ENCODE measurements at places on chromosomes 11 and 22.
A peak's percentile ranks its signal among the peaks of the same experiment; 100 is the strongest.

DNA sequence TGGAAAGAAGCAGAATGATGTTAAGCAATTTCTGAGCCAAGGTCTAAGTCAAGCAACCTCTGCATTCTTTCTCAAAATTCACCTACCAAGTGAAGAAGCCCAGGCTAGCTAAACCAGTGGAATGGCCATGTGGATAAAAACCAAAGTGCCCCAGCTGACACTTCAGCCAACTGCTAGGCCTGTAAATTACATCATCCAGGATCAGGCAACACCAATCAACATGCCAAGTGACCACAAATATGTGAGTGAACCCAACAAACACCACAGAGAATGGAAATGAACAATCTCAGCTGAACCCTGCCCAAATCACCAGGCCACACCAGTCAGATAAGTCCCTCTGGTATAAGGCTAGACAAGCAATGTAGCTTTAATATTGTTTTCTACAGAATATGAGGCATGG is 25.1 kb upstream of the FJX1 start:
- H3K36me3 ChIP-seq = no peaks in the 10 kb centered on the region
- H3K27me3 ChIP-seq = peaks cover 14% of the 10 kb centered on the region
- no peak for ATAC-seq
- no peaks in the 10 kb centered on the region for H3K4me1 ChIP-seq
- no peak overlapping the region for H3K4me3 ChIP-seq
- H3K27ac ChIP-seq = no peak overlapping the region

GRCh38 chr11:120649316-120649715 is 137.8 kb downstream of the GRIK4 start:
- no peaks in the 10 kb centered on the region for H3K4me1 ChIP-seq
- H3K27me3 ChIP-seq = peaks cover 37% of the 10 kb centered on the region
- H3K27ac ChIP-seq = no peak overlapping the region
- H3K36me3 ChIP-seq = no peaks in the 10 kb centered on the region
- no peak overlapping the region for H3K4me3 ChIP-seq

GRCh38 chr22:17264321-17265052 is 45.3 kb upstream of the ADA2 start:
- peak overlapping the region; percentile 69 for H3K27ac ChIP-seq
- no peak for ATAC-seq
- peaks cover 14% of the 10 kb centered on the region for H3K4me1 ChIP-seq
- H3K36me3 ChIP-seq = no peaks in the 10 kb centered on the region

- H3K4me1 ChIP-seq = no peaks in the 10 kb centered on the region
- no peaks in the 10 kb centered on the region for H3K27me3 ChIP-seq
- no peaks in the 10 kb centered on the region for H3K36me3 ChIP-seq
- no peak overlapping the region for H3K27ac ChIP-seq
- no peak for ATAC-seq
Observed at GRCh38 chr11:40340911-40341310, 1118.5 kb downstream of the LRRC4C start.

DNA sequence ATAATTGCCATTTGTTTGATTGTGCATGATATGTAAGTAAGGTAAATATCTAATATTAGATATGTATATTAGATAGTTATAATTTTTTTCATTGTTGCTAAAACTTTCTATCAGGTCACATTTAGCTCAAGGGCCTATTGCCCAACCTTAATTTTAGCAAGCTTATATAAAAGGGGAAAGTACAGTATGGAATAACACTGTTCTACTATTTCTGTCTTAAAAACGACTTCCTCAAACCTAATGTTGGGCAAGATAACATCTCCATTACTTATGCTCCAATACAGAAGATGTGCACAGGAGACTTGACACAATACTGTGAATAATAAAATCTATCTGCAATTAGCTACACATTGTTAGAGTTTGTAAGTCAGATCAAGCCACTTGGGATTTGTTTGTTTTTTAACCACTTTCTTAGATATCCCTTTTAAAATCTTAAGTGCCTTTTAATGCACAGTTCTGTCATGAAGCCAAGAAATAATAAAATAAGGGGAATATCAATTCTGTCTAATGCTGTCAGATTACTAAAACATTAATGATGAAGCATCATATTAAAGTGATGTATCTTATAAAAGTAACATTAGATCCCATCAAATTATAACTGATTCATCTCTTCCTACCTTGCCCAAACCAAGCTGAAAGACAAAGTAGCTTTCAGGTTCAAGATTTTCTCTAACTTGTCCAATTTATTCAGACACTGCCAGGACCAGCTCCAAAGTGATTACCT is 98.1 kb downstream of the SIK3 start:
- no peak for ATAC-seq
- H3K27ac ChIP-seq = no peak overlapping the region
- H3K27me3 ChIP-seq = no peaks in the 10 kb centered on the region

- no peaks in the 10 kb centered on the region for H3K27me3 ChIP-seq
- H3K36me3 ChIP-seq = no peaks in the 10 kb centered on the region
- no peaks in the 10 kb centered on the region for H3K4me1 ChIP-seq
- H3K27ac ChIP-seq = no peak overlapping the region
- H3K4me3 ChIP-seq = no peak overlapping the region
Observed at GRCh38 chr11:15705891-15706290, 591.2 kb downstream of the INSC start.

DNA sequence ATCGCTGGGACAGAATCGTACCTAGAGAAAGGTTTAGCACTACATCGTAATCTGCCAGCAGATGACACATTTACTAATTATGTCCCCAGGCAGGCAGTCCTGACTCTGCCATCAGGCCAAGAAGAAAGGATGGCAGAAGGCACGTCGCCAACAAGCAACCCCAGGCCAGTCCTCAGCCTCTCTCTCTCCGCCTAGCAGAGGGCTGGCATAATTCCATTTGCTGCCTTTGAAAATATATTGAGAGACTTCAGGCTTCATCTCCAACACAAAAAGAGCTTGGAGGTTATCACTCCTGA is 1517.0 kb downstream of the TBC1D22A start:
- no peaks in the 10 kb centered on the region for H3K4me1 ChIP-seq
- H3K4me3 ChIP-seq = no peak overlapping the region
- no peaks in the 10 kb centered on the region for H3K36me3 ChIP-seq
- no peak overlapping the region for H3K27ac ChIP-seq

DNA sequence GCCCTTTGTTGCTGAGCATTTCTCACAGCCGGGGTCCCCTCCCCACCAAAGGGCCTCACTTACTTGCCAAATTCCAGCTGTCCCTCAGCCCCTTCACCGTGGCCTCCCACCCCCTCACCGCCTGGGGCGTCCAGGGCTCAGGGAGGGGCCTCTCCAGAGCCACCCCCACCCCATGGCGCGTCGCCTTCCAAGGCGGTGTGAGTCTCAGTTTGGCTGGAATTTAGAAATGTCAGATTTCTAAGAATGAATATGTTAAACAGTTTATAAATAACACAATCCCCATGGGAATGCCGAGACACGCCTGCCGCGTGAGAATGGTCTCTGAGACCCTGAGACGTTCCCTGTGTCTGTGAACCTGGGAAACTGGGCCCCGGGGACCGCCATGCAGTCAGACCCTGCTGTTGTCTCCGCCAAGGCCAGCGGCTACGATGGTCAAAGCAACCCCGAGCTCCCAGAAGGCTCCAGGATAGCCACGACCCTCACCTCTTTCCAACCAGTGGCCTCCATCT is 28.9 kb downstream of the CELSR1 start:
- peaks cover 83% of the 10 kb centered on the region for H3K27me3 ChIP-seq
- ATAC-seq = no peak
- H3K4me3 ChIP-seq = no peak overlapping the region

DNA sequence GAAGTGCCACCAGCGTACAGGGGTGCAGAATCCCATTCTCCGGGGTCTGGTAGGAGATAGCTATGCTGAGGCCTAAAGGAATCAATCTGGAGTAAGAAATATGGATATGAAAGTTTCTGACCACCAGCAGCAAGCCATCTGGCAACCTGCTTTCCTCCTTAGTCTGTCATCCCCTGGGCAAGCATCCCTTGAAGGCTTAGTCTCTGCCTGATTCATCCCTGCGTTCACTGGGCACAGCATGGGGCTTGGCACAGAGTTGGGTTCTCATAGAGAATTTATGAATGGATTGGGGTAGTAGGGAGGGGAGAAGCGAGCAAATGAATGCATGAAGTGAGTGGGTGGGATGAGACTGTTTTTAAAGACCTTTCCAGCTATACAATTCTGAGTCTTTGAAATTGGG is 85.8 kb upstream of the NARS2 start:
- no peak overlapping the region for H3K27ac ChIP-seq
- no peak for ATAC-seq

GRCh38 chr11:60502221-60502775 is 9.7 kb downstream of the MS4A12 start:
- no peaks in the 10 kb centered on the region for H3K27me3 ChIP-seq
- ATAC-seq = peak; percentile 32
- H3K27ac ChIP-seq = peak overlapping the region; percentile 68
- H3K4me1 ChIP-seq = peaks cover 51% of the 10 kb centered on the region
- peak overlapping the region; percentile 35 for H3K4me3 ChIP-seq
- no peaks in the 10 kb centered on the region for H3K36me3 ChIP-seq

DNA sequence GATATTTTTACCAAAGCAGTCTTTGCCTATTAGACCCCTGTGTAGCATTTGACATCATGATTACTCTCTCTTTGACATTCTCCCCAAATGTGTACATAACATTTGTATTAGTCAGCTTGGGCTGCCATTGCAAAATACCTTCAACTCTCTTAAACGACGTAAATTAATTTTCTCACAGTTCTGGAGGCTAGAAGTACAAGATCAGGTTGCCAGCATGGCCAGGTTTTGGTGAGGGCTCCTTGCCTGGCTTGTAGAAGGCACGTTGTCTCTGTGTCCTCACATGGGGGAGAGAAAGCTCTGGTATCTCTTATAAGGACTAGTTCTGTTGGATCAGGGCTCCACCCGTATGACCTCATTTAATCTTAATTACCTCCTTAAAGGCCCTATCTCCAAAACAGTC is 12.3 kb upstream of the DLAT start:
- peaks cover 13% of the 10 kb centered on the region for H3K4me1 ChIP-seq
- H3K4me3 ChIP-seq = no peak overlapping the region
- H3K27ac ChIP-seq = no peak overlapping the region
- no peak for ATAC-seq

DNA sequence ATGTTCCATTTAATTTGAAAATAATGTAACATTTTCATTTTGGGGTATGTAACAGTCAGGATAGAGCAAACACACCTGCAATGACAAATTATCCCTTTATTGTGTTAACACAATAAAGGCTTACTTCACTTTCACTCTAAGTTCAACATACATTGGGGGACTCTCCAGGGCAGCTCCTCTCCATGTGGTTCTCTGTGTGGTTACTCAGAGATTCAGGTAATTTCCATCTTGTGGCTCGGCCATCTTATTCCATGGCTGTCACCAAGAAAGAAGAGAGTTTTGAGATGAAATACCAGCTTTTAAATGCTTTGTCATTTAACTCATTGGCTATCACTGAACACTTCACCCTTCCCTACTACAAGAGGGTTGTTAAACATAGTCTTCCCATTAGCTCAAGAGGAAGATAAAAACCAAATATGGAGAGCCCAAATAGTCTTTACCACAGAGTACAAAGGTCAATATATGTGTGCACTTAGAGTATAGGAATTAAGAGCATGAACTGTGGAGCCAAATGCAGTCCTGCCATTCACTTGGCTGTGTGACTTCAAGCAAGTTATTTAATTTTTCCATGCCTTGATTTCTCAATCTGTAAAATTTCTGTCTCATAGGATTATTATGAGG is 10.6 kb upstream of the TPH1 start:
- H3K36me3 ChIP-seq = peaks cover 12% of the 10 kb centered on the region
- no peaks in the 10 kb centered on the region for H3K27me3 ChIP-seq
- no peak overlapping the region for H3K4me3 ChIP-seq
- no peaks in the 10 kb centered on the region for H3K4me1 ChIP-seq
- no peak for ATAC-seq
- H3K27ac ChIP-seq = no peak overlapping the region

- H3K36me3 ChIP-seq = peaks cover 20% of the 10 kb centered on the region
- no peaks in the 10 kb centered on the region for H3K27me3 ChIP-seq
- no peak overlapping the region for H3K27ac ChIP-seq
- ATAC-seq = no peak
Observed at GRCh38 chr11:108912581-108912980, 247.7 kb downstream of the DDX10 start.

GRCh38 chr11:78828676-78829075 is 254.0 kb upstream of the NARS2 start:
- no peaks in the 10 kb centered on the region for H3K36me3 ChIP-seq
- no peak overlapping the region for H3K27ac ChIP-seq
- ATAC-seq = no peak
- peaks cover 7% of the 10 kb centered on the region for H3K27me3 ChIP-seq
- no peaks in the 10 kb centered on the region for H3K4me1 ChIP-seq
- no peak overlapping the region for H3K4me3 ChIP-seq

GRCh38 chr22:22144858-22145257 is 99.7 kb upstream of the VPREB1 start:
- H3K4me3 ChIP-seq = no peak overlapping the region
- no peaks in the 10 kb centered on the region for H3K27me3 ChIP-seq
- no peaks in the 10 kb centered on the region for H3K4me1 ChIP-seq
- no peak for ATAC-seq

- H3K27me3 ChIP-seq = peaks cover 11% of the 10 kb centered on the region
- no peak overlapping the region for H3K4me3 ChIP-seq
- H3K27ac ChIP-seq = no peak overlapping the region
- ATAC-seq = no peak
Observed at GRCh38 chr11:64022125-64022784, 13.5 kb upstream of the FLRT1 start.

- peaks cover 49% of the 10 kb centered on the region for H3K4me1 ChIP-seq
- H3K4me3 ChIP-seq = no peak overlapping the region
- H3K27me3 ChIP-seq = no peaks in the 10 kb centered on the region
- H3K36me3 ChIP-seq = no peaks in the 10 kb centered on the region
- ATAC-seq = no peak
Observed at GRCh38 chr11:34651551-34651950, 30.7 kb downstream of the EHF start.

GRCh38 chr22:39534591-39535356 is 2.2 kb upstream of the RPS19BP1 start:
- H3K27me3 ChIP-seq = no peaks in the 10 kb centered on the region
- no peak overlapping the region for H3K4me3 ChIP-seq
- H3K27ac ChIP-seq = no peak overlapping the region
- peaks cover 33% of the 10 kb centered on the region for H3K4me1 ChIP-seq

GRCh38 chr11:130001461-130002351 is 929 bp downstream of the PRDM10 start:
- H3K4me3 ChIP-seq = peak overlapping the region; percentile 99
- ATAC-seq = peak; percentile 28
- peaks cover 6% of the 10 kb centered on the region for H3K36me3 ChIP-seq
- H3K27me3 ChIP-seq = peaks cover 9% of the 10 kb centered on the region
- H3K27ac ChIP-seq = peak overlapping the region; percentile 100

- no peaks in the 10 kb centered on the region for H3K27me3 ChIP-seq
- peaks cover 87% of the 10 kb centered on the region for H3K36me3 ChIP-seq
- no peak overlapping the region for H3K4me3 ChIP-seq
- H3K27ac ChIP-seq = no peak overlapping the region
Observed at GRCh38 chr22:47074105-47074504, 311.7 kb downstream of the TBC1D22A start.

DNA sequence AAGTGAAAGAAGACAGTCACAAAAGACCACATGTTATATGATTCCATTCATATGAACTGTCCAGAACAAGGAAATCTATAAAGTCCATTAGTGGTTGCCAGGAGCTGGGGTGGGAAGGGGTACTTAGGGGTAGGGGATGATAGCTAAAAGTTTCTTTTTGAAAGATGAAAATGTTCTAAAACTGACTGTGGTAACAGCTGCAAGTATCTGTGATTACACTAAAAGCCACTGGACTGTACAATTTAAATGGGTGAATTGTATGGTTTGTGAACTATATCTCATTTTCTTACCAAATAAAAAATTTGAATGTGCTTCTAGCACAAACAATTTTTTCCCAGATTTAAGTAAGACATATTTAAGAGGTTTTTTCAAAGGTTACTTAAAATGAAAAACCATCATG is 22.1 kb downstream of the CHKA start:
- no peak overlapping the region for H3K4me3 ChIP-seq
- peak overlapping the region; percentile 64 for H3K27ac ChIP-seq
- peaks cover 11% of the 10 kb centered on the region for H3K36me3 ChIP-seq
- H3K4me1 ChIP-seq = peaks cover 42% of the 10 kb centered on the region
- no peak for ATAC-seq
- no peaks in the 10 kb centered on the region for H3K27me3 ChIP-seq
